ENCODE measurements at places on chromosomes 13 and 19.

DNA sequence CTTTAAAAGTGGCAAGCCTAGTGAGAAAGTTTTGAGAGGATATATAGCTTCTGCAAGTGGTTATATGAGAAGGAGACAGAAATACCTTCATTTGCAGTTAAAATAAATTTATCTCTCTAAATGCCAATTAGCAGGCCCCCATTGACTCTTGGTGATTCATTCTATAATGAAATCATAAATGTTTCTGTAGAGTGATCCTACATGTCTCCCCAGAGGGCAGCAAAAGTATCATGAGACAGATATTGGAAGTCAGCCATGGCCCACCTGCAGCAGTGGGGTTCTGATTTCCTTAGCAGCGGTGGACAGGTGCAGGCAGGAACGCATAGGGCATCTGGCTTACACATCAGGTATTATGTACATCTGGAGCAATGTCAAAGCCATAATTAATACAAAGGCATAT, 385.4 kb upstream of the SLC10A2 start:
- DNase-seq, result no peak

DNA sequence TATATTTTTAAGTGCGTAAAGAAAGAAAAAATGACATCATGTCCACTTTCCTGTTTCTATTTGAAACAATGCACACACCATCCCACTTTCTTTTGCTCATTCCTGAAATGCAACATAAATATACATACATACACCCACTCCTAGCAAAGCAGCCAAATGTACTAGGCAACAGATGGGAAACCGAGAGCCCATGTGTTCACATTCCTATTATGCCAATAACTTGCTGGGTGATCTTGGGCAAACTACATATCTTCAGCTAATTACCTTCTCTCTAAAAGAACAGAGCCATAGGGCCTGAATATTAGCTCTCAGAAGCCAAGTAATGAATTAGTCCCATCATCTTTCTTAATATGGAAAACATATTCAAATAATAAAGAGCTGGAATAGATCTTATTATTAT, 610.6 kb upstream of the ATXN8OS start:
- no peak for DNase-seq

DNA sequence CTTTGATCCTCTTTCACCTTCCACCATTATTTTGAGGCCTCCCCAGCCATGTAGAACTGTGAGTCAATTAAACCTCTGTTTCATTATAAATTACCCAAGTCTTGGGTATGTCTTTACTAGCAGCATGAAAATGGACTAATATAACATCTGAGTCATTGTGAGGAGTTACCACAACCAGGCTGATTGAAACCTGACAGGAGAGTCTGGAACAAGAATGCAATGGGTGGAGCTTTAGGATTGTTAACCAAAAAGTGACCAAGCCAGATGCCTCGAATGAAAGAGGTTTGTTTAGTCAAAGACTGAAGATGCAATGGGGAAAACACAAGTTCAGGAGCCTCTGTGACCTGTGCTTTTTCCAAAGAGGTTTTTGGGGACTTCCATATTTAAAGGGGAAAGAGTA, 659.0 kb downstream of the SLITRK6 start:
- no peak for DNase-seq

DNA sequence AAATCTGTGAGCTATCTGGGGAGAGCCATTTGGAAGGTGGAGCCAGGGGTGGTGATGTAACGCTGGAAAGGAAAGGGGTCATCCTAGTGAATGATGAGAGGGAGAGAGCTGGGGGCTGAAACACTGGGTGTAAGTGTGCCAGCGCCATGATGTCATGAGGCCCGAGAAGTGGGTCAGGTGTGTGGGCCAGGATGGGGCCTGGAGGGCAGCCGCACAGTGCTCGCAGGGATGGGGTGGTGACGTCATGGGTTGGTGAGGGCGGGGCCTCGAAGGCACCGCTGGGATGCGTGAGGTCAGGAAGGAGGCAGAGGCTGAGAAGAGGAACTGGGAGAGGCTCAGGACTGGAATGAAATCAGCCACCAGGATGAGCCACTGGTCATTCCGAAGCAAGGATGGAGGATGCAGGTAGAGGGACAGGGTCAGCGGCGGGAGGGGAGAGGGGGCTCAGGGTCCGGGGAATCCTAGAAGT, 4.4 kb downstream of the CCDC61 start:
- DNase-seq, result no peak

DNA sequence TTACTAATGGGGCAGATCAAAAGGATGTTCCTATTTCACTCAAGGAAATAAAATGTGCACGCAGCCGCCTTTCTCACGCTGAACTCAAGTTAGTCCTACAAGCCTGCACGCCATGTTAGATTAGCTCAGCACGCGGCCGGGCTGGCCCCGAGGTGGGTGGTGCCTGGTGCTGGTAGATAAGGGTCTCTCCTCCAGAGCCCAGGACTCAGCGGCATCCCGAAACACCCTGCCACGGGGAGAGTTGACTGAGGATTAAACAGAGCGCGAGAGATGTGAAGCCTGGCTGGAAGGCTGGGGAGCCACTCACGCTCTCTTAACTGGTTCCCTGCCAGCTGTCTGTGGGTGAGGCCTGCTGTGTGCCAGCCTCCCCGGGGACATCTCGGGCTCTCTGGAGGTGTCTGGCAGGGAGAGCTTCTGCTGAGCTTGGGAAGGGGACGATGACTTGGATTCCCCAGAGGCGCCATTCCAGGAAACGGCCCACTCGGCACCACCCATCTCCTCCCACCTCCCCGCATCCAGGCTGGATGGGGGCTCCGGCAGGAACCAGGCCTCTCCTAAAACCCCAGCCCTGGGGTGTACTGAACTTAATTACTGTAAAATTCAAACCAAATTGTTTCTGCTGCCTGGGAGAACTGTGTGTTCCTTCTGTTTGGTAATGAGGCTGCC, 122.2 kb downstream of the KDM4B start:
- DNase-seq, result no peak

DNA sequence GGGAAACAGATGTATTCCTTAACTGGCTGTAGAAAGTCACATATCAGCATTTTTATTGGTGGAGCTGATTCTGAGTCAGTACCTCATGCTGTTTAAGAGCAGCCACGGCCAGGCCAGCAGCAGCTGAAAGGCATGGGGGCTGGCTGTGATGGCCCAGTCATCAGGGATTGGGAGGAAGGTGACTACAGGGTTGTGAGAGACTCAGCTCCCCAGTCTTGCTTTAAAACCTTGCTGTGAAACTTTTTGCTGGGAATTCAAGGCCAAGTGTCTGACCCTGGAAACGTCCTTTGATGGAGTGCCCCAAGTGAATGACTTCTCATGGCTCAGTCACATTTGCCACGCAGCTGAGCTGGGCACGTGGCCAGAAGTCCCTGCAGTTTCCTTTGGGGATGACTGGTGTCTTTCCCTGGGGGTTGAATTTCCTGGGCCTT, 39.1 kb upstream of the RNF113B start:
- no peak for DNase-seq

GRCh38 chr13:39422845-39423565, 180.0 kb downstream of the LHFPL6 start:
- no peak for DNase-seq

- DNase-seq, result peak; percentile 24
Observed at GRCh38 chr13:24228852-24229458, 68.4 kb downstream of the SPATA13 start.
